Fibroblast of lung (primary cell): ENCODE measurements at places on chromosomes 6 and 20. TPM values are rescaled to one million over a fixed set of nuclear protein-coding genes. Genes with fewer than 3 reads are reported as not detected.

LY6G5C gene
- total RNA-seq = 0.51 and 0.83 TPM in 2 replicates

SNAP25 gene
- total RNA-seq = 1.5 and 4.5 TPM in 2 replicates

DNA sequence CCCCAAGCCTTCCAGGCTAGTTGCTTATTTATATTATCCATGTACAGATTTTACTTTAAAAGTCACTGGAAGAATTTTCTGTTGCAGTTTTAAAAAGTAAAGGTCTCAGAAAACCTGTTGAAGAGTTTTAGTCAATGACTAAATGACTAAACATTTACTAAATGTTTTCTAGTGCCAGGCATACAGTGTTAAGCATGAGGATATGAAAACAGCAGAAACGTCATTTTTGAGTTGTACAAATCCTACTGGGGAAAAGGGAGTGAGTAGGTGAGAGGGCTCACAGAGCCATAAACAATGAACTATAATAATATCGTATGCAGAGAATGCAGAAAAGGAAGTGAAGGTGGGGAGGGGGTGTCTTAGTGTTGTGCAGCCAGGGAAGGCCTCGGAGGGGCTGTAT lies 66.3 kb downstream of the MAN1A1 start:
- peak; percentile 33 for DNase-seq

GRCh38 chr6:132669690-132670291 lies 10.8 kb upstream of the TAAR1 start:
- DNase-seq = peak; percentile 76

GRCh38 chr6:25085756-25086155 lies 150.0 kb upstream of the RIPOR2 start:
- no peak for DNase-seq

GRCh38 chr6:170266061-170266825 lies 24.6 kb downstream of the DLL1 start:
- peak; percentile 35 for DNase-seq

DNA sequence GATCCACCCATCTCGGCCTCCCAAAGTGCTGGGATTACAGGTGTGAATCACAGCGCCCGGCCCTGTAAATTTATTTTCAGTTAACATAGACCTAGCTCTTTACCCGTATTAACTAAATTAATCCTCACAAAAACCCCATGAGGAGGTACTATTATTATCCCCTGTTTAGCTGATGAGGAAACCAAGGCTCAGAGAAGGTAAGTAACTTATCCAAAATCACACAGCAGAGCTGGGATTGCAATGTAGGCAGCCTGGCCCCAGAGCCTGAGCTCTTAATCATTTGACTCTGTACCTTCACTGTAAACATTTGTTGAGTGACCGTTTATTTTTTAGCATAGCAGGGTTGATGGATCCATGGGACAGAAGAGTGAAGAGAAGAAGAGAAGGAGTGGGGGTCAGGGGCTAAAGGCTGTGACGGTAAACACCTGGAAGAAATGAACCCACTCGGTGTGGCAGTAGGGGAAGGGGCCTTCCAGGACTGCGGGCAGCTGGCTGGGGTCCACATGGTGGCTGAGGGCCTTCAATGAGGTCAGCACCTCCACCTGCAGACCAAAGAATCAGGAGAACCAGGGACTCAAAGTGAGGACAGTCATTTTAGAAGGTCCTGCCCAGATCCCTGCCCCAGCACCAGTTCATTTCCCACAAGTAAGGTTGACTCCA lies 35.2 kb downstream of the KIAA1755 start:
- no peak for DNase-seq

DNA sequence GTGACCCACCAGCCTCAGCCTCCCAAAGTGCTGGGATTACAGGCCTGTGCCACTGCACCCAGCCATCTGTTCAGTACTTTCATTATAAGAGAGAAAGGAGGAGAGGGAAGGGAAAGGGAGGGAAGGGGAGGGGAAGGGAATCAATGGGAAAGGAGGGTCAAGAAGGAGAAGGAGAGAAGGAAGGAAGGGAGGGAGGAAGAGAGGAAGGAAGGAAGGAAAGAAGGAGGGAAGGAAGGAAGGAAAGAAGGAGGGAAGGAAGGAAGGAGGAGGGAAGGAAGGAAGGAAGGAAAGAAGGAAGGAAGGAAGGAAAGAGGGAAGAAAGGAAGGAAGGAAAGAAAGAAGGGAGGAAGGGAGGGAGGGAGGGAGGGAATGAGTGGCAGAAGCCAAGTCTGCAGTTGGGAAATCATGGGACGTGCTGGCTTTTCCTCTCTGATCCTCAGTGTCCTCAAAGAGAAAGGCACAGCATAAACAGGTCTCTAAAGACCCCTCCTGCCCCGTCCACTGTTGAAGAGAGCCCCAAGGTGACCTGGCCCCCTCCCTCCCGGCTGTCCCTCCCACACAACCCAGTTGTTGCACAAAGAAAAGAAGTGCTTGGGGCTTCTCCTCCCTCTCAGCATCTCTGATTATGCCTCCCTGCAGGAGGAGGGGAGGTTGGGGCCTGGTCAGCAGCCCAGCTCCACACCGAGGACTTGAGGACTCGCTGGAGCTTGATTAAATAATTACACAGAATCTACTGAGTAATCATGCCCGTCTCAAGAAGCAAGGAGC lies 69.1 kb upstream of the TOP1 start:
- no peak for DNase-seq

GRCh38 chr6:15675536-15676220 lies 12.8 kb upstream of the DTNBP1 start:
- DNase-seq = no peak
